Fibroblast of lung (primary cell): ENCODE measurements at places on chromosomes 1 and 21. TPM values are rescaled to one million over a fixed set of nuclear protein-coding genes. Genes with fewer than 3 reads are reported as not detected.

DNA sequence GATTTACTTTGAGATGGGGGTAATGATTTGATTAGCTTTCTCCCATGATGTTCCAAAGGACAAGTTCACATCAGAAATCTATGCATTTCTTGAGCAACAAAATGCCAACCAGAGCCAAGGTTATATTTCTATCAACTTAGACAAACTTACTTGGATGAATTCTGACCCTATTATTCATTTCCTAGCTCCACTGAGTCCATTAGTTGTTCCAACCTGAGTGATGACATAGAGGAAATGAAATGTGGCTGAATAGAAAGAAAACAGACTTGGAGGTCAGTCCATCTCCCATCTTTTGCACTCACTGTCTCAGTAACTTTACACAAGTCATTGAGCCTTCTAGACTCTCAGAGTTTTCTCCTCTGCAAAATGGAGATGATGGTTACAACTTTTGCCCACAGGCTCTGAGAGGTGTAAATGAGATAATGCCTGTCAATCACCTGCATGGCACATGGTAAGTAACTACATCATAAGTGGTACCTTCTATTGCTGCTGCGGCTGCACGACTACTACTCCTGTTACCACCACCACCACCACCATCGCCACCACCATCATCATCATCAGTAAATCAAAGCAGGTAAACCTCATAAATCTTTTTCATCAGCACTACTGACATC, 98.2 kb downstream of the PTPN14 start:
- DNase-seq, result no peak

GRCh38 chr1:113674591-113674990, 84.7 kb downstream of the PHTF1 start:
- no peak for DNase-seq

DNA sequence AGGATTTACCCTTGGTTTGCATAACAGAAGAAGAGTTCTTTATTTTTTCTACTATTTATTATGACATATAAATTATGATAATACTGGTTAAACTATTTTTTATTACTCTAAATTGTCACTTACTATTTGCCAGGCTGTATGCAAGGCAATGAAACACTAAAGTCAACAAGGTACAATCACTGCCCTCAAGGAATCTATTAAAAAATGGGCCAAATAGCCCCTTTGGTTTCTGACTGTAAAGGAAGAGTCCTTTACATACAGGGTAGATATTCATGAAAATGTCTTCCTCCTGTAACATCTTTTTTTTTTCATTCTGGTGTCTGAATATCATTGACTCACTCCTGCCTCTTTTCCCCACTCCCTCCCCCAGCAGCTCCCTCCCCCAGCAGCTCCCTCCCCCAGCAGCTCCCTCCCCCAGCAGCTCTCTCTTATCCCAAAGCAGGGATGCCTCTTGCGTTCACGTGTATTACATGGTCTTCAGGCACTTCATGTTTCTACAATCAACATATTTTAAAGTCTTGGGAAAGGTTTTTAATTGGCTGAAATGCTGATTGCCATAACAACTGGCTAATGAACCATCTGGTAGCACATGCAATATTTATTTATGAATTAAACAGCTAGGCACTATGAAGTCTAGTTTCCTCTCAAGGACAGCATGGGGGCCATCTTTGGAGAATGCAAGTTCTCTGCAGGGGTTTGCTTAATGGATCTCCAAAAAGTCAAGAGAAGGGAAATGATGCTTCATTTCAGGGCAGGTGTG, 400.4 kb upstream of the PLXNA2 start:
- no peak for DNase-seq

GRCh38 chr1:229087906-229088305, 183.0 kb upstream of the RAB4A start:
- DNase-seq, result no peak

DNA sequence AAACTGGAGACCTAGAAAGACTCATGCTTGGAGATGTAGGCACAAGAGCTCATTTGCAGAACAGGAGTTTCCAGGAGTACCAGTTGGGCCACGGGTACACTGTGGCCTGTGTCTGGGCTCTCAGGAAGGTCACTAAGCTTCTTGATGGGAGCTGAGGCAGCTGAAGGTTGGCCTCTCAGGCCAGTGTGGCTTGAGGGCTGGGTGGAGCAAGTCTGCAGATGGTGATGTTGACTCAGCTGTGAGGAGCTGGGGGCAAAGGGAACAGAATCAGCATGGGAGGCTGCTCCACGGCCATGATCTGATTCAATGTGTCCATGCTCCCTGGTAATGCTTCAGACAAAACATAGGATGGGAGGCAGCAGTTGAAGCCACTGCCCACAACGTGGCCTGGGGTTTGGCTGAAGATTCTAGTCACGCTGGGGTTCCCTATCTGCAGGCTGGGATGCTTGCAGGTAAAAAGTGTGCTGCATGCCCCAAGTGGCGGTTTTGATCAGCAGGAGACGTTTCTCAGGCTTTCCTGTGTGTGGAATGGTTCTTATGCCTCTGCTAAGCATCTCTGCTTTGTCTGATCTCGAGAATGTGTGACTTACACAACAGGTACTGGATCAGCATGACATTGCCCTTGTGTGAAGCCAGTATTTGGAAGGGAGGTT, 15.4 kb upstream of the TENT5C start:
- DNase-seq, result no peak

DNA sequence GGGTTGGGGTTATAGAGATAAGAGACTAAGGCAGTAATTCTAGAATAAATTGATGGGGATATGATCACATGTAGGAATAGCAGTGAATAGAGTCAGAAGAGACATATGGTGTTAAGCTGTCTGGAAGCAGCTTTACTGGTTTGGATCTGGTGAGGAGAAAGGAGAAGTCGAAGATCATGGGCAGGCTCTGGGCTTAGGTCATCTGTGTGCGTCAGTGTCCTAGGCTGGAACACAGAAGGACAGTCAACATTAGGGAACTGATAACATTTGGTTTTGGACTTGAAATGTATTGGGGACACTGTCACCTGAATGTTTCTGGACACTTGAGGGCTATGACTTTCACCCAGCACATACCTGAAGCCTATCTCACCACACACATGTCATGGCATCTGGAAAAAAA, 13.9 kb upstream of the GRIK1 start:
- no peak for DNase-seq

Gene PMF1
- total RNA-seq, result 21.6 and 24.1 TPM in 2 replicates

- peak; percentile 61 for DNase-seq
Observed at GRCh38 chr1:206470692-206471414, 577 bp downstream of the IKBKE start.

- no peak for DNase-seq
Observed at GRCh38 chr21:27756191-27756590, 789.3 kb upstream of the ADAMTS5 start.

Gene OR2L5
- not detected in 2 replicates for total RNA-seq
